ENCODE measurements at places on chromosomes 4 and X.

GRCh38 chr4:26213317-26213716 is 107.5 kb upstream of the RBPJ start:
- no peak for DNase-seq

GRCh38 chr4:14260591-14260990 is 633.1 kb upstream of the BOD1L1 start:
- no peak for DNase-seq

DNA sequence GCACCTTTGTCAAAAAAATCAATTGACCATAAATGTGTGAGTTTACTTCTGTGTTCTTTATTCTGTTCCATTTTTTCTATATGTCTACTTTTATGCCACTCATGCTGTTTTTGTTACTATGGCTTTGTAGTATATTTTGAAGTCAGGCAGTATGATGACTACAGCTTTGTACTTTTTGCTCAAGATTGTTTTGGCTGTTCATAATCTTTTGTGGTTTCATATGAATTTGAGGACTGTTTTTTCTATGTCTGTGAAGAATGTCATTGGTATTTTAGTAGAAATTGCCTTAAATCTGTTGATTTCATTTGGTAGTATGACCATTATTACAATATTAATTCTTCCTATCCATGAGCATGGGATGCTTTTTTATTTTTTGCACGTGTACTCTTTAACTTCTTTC is 346.8 kb downstream of the PPP3CA start:
- no peak for DNase-seq

- no peak for DNase-seq
Measured at GRCh38 chr4:145501051-145501660, 19.5 kb downstream of the SMAD1 start.

- DNase-seq, result no peak
Measured at GRCh38 chr4:31194823-31195222, 474.7 kb downstream of the PCDH7 start.

DNA sequence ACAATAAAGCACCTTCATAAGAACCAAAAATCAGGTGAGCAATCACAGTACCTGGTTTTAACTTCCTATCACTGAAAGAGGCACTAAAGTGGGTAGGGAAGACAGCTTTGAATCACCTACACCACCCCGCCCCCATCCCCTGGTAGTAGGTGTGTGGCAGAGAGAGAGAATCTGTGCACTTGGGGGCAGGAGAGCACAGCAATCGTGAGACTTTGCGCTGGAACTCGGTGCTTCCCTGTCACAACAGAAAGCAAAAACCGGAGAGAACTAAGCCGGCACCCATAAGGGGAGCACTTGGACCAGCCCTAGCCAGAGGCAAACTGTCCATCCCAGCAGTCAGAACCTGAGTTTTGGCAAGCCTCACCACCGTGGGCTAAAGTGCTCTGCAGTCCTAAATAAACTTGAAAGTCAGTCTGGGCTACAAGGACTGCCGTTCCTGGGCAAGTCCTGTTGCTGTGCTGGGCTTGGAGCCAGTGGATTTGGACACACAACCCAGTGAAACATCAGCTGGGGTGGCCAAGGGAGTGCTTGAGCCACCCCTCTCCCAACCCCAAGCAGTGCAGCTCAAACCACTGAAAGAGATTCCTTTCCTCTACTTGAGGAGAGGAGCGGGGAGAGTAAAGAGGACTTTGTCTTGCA is 32.1 kb downstream of the NDUFB11 start:
- DNase-seq, result no peak

- no peak for DNase-seq
Measured at GRCh38 chr4:54708339-54709279, 50.9 kb downstream of the KIT start.

DNA sequence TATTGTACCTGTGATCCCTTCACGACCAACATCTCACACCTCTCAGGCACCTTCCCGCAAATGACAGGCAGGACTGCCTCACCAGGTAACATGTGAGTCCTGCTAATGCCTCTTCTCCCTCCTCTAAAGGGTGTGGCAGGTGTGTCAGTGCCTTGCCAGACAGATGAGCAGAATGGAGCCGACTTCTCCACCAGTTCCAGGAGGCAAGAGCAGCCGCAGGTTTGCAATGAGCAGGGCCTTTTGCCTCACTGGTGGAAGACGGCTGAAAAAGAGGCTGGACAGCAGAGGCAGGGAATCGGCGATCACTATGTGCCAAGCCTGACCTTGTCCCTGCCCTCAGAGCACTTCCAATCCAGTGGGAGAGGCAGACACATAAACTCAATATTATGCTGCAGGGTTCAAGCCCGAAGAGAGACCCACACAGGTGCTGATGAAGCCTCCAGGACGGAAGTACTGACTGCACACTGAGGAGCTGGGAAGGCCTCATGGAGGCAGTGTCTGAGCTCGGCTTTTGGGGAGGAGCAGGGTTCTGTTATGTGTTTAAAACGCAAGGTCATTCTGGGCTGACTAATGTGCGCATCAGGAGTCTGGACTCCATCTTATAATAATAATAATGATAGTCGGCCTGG is 57.9 kb downstream of the C4orf50 start:
- no peak for DNase-seq

GRCh38 chr4:56466910-56467283 is 520 bp upstream of the SRP72 start:
- DNase-seq, result no peak

DNA sequence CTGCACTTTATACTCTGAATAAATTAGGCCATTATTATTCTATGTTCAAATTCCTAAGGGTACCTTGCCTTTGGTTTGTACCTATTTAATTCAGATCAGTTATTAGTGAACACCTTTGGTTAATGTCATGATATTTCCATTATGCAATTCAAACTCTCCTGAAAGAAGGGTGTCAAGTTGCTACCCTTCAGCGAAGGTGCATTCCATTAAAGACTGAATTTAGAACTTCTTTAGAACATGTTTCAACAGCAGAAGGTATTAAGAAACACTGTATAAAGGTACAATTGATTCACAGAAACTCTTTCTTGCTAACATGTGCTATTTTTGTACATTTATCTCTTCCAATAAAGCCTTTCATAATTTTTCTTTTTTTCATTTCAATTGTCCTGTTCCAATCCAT is 1545.4 kb upstream of the PCDH10 start:
- DNase-seq, result no peak

- DNase-seq, result no peak
Measured at GRCh38 chr4:55729351-55730279, 90.0 kb upstream of the EXOC1L start.

DNA sequence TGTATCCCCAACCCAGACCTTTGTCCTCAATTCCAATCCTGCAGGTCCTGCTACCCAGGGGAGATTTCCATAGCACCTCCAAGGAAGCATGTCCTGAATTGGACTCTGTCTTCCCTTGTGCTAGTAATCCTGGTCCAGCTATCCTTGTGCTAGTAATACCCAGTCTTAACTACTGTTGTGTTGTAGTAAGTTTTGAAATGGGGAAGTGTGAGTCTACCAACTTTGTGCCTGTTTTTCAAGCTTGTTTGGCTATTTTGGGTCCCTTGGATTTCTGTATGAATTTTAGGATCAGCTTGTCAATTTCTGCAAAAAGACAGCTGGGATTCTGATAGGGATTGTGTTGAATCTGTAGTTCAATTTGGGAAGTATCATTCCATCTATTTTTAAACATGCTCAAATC is 51.4 kb downstream of the CD99L2 start:
- no peak for DNase-seq

DNA sequence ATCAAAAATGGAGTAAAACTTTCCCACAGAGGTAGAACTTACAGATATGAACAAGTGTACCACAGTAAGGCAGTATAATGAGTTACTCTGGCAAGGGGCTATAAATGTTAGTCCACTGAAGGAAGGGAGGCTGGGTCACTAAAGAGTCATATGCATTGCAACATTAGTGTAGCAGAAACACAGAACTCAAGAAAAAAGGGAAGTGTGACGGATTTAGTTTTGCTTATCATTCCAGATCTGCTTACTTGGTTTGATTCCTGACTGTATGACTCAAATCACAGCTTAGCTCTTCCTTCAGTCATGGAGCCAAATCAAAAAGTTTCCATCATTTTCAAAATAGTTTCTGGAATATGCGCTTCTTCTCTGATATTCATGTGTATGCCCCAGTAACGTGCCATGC is 148.7 kb downstream of the FSTL5 start:
- DNase-seq, result no peak

- peak; percentile 38 for DNase-seq
Measured at GRCh38 chrX:20252381-20253231, 14.1 kb downstream of the RPS6KA3 start.

DNA sequence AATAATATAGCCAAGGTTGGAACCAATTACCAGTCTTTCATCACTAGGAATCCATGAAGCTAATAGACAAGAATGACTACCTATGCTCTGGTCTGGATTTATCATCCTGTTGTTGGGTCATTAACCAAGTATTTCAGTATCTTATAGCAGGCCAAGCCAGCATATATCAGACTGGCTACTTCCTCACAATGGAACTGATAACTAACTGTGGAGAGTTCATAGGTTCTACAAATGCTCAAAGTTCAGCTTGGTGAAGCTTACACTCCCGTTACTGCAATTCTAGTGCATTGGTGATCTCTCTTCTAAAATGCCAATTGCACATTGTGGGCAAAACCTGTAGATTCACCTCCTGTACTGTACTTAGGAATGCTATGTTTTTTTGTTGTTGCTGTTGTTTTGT is 4.8 kb downstream of the TRPC5OS start:
- no peak for DNase-seq

DNA sequence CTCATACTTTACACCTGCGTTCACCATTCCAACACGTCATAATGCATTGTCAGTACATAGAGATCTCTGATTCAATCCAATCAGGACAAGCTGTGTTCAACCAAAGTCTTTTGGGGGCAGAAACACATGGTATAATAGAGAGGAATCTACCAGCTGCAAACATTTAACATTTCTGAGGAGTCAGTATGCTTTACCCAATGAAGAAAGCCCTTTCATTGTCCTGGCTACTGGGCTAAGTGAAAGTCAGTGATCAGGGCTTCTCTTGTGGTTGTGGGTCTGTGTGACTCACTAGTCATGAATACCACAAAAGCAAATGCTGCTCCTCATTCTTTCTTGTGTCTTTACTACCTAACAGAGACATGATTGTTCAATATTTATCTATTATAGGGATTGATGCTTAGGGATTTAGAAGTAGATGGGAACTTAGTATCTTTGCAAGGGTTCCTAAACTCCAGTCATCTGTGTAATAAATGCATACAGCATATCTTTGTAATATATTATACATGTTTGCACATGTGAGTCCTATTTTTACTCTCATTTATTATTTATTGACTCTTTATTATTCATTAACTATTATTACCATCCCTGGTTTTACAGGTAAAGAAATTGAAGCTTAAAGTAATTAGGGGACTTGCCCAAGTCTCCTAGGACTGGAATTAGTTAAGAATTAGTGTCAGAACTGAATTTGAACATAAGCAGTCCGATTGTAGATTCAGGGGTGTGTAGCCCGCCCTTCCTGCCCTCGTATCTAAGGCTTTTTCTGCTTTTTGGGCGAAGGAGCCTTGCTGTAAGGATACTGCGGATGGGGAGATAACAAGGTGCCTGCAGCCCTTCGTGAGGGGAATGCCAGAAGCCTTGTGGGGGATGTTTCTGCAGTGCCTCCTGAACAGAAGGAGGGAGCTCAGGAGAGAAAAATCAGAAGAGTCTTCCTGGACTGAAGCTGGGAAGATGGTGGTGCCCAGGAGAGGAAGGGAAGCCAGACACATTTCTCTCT is 353.1 kb upstream of the BOD1L1 start:
- DNase-seq, result no peak
